ENCODE measurements at places on chromosomes 5 and 9.

- DNase-seq, result no peak
These were observed 19.2 kb downstream of the CAPSL start for GRCh38 chr5:35919191-35919590.

GRCh38 chr5:34767180-34767579 lies 71.8 kb upstream of the TTC23L start:
- DNase-seq, result no peak

GRCh38 chr9:133285252-133285775 lies 10.3 kb upstream of the ABO start:
- DNase-seq, result no peak

DNA sequence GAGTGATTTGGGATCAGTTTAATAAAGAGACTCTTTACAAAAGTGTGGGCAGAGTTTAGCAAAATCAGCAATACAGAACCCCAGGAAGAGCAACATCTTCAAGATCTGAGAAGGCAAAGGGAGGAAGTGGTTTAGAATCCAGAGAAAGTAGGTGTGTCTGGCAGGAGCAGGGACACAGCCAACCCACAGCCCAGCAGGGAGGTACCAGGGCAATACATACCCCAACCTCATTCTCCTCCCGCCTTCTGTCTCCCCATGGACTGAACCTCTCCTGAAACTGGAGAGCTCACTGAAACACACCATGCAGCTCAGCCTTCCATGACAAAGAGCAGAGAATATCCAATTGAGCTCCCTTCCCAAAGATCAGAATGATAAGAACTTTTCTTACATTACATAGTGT lies 283.4 kb downstream of the PRELID2 start:
- no peak for DNase-seq

DNA sequence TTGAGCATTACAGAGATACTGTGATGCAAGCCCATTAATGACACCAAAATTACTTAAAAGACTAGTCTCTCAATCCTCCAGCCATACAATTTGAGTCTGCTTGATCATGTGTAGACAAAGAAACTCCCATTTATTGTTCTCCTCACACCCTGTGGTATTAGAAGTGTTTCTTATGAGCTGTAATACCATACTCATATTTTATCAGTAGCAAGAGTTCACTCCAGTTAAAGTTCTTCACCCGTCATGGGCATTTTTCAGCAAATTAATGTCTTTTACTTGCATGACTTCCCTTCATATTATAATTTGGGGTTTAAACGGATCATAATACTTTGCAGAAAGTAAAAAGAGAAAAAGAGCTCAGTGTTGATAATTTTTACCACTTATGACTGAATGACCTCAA lies 242.9 kb downstream of the BNC2 start:
- no peak for DNase-seq

DNA sequence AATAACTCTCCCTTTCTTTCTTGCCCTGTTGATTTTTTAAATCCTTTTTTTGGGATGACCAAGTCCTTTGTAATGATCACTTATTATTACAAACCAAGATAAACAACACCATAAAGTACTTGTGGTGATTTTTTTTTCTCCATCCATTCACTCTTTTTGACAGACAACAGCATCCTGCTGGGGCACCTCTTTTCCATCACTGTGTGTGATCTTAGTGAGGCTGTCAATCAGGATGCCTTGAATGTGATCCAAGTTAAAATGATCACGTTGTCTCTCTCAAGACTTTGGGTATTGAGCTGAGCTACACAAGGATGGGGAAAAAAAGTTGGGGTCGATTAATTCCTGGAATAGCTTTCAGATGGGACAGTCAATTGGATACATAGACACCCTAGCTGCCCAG lies 73.6 kb upstream of the PPP2R2B start:
- no peak for DNase-seq

- DNase-seq, result no peak
These were observed 14.3 kb downstream of the IRF1 start for GRCh38 chr5:132475987-132476875.

DNA sequence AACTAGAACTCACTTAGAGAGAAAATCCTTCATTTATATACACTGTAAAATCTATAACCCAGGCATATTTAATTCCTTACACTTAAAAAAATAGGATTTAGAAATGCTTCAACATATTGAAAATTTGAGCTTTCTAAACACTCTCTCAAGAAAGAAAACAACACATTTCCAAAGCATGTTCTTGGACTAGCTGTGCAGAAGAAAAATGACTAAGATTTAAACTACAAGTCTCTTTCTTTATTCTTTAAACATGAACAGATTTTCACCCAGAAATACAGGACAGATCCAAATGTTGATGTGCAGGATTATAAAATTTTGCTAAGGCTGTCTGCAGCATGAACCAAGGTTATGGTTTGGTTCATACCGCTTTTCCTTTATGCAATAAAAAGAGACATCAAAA lies 77.7 kb upstream of the TUSC1 start:
- DNase-seq, result no peak

DNA sequence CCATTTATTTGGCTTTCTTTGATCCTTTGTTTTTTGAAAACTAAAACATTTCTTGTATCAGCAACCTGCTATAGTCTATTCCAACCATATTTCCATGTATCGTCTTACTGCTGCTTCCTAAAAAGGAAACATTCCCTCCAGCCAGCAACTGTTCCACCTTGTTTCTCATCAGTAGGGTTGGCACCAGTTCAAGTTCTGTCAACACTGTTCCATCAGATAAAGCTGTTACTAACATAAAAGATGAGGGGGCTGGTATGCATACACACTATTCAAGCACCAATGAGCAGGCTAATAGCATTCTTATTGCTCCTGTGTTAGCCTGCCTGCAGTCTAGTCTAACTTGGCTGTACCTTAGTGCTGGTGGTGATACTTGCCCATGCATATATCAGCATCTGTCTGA lies 178.3 kb downstream of the CWC27 start:
- no peak for DNase-seq

DNA sequence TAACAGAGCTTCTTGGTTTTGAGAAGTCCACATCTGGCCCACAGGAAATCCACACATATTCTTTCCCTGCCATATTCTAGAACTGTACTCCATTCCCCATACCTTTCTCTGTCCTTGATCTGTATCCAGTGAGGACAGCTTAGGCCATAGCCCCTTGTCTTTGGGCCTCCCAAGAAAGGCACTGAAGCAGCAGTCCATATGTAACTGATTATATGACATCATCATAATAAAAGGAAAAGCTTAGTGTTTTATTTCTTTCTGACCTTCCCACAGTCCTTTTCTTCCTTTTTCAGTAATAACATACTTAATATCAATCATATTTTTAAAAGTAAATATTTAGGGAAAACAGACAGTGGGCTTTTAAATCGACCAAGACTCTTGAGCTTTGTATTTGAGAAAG lies 222.0 kb downstream of the EDIL3 start:
- no peak for DNase-seq

DNA sequence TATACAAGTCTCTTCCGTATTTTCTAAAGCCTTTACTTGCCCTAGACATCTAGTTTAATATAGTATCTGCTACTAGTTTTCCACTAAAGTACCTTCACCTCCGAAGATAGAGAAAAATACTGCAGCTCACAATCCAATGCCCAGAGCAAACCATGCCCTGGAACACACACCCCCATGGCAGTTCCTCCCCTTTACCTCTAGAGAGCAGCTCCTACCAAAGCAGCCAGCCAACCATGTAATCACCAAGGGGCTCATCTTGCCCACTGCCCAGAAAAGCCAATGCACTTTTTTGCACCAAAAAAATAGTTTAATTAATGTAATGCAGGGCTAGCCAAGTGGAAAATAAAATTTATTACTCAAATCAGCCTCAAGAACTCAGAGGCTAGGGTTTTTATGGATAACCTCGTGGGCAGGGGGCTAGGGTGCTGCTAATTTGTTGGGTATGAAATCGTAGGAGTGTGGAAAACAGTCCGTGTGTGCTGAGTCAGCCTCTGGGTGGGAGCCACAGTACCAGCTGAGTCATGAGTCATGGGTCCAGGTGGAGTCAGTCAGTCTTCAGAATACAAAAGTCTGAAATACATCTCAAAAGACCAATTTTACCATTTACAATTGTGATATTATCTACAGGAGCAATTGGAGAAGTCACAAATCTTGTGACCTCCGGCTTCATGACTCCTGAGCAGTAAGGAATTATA lies 120.1 kb upstream of the ACO1 start:
- DNase-seq, result no peak

DNA sequence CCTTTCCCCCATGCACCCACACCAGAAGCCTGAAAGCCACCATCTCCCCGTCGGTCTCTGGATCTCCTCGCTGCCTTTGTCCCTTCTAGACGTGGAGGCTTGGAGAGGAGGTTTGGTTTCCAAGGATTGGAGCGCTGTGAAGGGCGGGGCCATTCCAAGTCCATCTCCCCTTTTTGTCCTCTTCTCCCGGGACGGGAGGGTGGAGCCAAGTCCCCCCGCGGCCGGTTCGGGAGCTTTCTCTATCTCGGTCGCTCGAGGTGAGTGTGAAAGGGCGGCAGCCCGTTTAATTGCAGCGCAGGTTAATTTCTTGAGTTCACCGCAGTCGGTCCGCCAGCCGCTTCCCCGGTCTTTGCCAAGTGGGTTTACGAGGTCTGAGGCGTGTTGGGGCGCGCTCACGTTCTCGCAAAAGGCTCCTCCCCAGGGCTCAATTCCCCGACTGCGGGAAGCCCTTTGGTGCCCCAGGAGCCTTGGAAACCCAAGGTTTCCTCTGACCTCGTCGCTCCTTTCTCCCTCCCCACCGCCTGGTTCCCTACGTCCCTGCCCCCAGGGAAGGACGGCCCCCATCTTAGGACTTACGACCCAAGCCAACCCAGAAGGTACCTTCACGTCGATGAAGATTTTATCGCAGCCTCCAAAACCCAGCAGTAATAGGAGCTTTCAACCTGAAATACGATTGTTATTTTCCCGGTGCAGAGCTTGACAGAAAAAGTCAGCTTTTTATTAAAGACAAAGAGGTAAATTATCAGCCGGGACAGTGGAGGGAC lies 2.8 kb upstream of the ZNF462 start:
- no peak for DNase-seq

DNA sequence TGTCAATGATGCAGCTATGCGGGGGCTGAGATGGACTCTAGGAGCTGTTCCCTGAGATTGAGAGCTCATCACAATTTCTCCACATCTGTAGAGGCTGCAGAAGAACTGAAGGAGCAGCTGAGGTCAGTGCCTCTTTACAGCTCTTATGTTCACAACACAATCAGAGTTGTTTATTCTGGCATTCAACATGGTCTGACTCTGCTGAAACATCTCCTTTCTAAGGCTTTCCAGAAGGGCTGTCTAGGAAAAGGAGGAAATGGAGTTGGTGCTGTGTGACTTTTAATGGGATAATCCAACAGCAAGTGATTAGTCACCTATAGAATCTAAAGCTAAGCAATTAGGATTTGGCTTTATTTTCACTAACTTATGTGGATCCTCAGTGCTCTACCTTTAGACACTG lies 6.0 kb downstream of the POU5F2 start:
- DNase-seq, result no peak

DNA sequence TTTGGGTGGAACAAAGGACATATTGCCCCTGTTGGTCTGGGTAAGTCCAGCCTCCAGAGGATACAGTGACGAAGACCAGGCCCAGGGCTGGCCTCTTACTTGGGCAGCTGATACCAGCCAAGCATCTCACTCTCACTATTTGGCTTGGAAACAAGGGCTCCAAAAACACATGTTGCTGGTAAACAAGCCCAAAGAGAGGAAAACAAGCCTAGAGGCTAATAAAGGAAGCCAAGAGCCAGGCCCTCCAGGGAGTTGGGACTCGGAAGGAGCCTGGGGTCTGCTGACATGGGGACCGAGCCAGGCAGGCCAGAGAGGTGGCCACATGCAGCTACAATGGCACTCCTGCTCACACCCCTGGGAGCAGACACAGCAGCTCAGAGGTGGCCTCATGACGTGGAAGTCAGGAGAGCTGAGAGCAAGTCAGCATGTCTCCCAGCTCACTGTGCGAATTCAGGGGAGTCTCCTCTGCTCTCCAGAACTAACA lies 5.7 kb downstream of the SPARC start:
- DNase-seq, result no peak

DNA sequence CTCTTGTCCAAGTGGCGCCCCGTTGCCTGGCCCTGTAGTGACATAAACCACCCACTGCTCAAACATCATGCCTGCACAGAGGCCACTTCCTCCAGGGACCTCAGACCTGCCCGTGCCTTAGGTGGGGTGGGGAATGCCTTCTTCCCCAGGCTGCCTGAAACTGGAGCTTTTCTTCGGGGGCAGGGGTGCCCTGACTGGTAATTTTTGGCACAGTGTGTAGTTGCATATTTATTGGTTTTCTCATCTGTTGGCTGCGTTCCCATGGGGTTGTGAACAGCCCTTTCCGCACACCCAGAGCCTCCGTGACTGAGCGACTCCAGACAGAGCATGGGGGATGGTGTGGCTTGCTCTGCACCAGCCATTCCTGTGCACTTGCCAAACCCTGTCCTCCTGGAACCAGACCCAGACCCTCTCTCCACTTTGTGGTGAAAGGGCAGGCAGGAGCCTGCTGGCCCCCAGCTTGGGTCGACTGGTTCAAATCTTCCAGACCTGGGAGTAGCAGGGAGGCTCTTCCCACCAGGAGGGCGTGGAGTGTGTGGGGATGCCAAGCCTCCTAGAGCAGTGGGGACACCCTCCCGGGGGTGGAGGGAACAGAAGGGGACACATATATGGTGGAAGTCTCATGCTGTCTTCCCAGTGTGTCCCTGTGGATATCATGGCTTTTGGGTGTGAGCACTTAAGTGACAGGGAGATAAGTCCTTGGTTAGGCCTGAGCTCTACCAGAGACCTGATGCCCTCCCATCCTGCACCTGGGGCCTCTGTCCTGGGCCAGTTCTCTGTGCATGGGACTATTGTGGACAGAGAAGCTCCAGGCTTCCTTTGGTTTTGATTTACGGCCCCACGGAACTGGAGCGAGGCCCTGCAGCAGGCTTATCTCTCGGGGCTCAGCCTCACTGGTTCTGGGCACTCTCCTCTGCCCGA lies 39.6 kb downstream of the WNK2 start:
- no peak for DNase-seq

DNA sequence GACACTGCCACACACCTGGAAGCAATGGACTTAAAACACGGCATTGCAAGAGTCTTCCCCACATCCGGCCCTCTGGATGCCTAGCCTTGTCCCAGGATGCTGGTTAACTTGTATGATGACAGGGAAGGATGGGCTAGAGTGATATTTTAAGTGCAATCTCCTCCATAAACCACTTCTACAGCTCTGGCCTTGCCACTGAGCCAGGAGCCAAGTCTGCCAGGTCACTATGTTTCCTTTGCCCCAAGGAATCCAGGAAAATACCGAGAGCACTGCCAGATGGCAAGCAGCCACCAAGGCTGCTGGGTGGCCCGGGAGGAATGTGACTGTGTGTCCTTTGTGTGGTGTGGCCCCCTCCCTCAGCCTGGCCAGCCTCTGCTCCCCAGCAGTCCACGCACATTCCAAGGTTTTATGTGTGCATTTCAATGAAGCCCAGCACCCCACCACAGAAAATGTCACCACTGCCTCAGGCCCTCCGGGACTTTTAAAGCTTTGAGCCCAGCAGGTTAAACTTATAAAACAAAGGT lies 106.0 kb downstream of the FRMD3 start:
- peak; percentile 11 for DNase-seq

DNA sequence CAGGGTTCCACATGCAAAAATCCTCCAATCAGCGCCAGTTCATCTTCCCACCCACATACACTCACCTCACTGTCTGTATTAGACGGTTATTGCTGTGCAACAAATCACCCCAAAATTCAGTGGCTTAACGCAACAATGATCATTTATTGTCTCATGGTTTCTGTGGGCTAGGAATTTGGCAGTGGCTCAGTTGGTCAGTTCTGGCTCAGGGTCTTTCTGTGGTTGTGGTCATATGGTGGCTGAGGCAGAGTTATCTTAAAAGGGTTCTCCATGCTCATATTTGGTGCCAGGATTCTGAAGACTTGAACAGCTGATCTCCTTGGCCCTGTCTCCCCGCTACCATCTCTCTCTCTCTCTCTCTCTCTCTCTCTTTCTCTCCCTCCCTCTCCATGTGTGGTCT lies 12.9 kb downstream of the ZNF618 start:
- no peak for DNase-seq

GRCh38 chr9:107751567-107752210 lies 262.1 kb upstream of the KLF4 start:
- DNase-seq, result no peak

All from frontal cortex (tissue), 4 donors.